ENCODE measurements at places on chromosomes 2 and 18. TPM values are rescaled to one million over a fixed set of nuclear protein-coding genes. Genes with fewer than 3 reads are reported as not detected.

- DNase-seq = no peak
These were observed 42.5 kb upstream of the FOSL2 start for GRCh38 chr2:28350196-28350595.

DNA sequence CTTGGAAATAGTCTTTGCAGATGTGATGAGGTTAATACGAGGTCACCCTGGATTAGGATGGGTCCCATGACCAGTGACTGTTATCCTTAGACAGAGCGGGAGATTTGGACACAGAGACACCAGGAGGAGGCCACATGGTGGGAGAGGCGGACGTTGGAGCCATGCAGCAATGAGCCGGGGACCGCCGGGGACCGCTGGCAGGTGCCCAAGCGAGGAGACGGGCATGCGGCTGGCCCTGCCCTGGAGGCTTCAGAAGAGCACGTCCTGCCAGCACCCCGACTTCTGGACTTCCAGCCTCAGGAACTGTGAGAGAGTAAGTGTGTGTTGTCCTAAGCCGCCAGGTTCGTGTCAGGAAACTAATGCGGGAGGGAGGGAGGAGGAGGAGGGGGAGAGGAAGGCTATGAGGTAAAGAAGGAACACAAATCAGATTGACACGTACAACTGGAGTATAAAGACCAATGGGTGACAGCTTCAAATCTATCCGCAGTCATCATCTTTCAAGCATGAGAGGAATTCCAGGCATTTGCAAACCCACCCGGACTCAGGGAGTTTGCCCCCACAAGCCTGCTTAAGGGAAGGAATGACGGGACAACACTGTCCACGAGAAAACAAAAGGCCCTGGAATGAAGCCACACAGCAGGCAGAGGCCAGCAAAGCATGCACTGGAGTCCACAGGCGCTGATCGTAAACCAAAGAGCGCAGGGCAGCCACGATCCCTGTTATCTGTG, 11.6 kb upstream of the BOK start:
- DNase-seq = no peak

GRCh38 chr2:241768251-241768711, 8.3 kb upstream of the GAL3ST2 start:
- DNase-seq = peak; percentile 13

- DNase-seq = no peak
These were observed 2.2 kb downstream of the ALPI start for GRCh38 chr2:232458051-232458660.

- DNase-seq = no peak
These were observed 731 bp downstream of the NRXN1 start for GRCh38 chr2:51031021-51031780.

- DNase-seq = no peak
These were observed 12.5 kb downstream of the CAPN14 start for GRCh38 chr2:31204783-31205182.

The SETBP1 gene
- 18.2 TPM for total RNA-seq

The SPEG gene
- total RNA-seq = 0.20 TPM

The C2orf80 gene
- not detected for total RNA-seq

DNA sequence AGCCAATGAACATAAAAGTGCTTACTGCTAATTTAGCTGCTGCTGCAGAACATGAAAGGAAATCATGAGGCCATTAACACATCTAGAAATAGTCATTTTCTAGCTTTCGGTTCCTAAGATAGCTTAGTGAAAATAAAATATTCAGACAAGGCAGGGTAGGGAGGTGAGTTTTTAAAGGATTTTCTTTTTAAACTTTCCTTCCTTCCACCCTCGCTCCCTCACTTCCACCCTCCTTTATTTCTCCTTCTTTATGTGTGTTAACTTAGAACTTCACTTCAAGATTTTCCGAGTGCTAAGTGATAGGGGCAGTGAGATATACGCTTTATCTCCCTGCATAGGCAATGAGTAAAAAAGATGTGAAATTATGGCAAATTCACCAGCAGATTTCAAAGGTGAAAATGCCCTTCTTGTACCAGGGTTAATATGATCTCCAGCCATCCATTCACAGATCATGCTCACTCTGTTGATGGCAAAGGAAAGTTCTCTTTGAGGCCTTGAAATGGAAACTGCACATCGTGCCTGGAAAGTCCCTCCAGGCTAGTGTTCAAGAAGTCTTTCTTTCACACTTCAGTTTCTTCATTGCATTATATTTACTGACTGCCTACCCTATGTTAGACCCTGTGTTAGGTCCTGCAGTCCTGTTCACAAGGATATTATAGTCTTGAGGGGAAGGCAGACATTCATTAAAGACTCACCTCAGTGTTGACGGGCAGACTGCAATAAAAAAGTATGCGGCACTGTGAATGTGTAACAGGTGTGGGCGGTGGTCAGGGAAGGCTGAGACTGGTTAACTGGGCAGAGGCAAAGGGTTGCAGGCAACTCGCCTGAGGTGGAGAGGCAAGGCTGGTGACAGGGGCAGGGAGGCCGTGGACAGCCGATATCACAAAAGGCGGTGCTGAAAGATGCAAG, 200.8 kb downstream of the PLCL1 start:
- peak; percentile 23 for DNase-seq

GRCh38 chr2:51013933-51014526, 17.9 kb downstream of the NRXN1 start:
- no peak for DNase-seq

The HSPD1 gene
- 227 TPM for total RNA-seq

DNA sequence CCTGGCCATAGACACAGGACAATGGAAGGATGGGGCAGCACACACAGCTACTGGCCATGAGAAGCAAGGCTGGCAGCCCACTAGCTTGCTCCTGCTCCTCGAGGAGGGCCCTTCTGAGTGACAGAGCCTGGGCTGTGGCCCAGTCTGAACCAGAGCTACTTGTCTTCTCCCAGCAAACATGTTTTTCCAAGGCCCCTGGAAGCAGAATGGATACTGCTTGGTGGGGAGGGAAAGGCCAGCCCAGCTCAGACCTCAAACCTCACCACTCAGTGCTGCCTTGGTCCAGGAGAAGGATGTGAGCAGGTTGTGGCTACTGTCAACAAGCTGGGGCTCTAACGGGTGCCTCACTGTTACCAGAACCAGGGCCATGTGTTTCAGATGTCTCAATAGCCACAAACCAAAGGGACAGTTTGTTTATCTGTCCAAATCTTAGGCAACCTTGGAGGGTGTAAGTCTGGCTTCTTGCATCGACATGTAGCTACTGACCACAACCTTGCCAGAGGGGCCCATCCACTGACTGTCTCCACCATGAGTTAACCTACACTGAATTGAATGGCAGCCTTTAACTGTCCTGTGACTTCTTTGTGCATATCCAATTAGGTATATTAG, 98.6 kb downstream of the TGFA start:
- no peak for DNase-seq

The PPP1R1C gene
- total RNA-seq = not detected

The LHCGR gene
- total RNA-seq = not detected

DNA sequence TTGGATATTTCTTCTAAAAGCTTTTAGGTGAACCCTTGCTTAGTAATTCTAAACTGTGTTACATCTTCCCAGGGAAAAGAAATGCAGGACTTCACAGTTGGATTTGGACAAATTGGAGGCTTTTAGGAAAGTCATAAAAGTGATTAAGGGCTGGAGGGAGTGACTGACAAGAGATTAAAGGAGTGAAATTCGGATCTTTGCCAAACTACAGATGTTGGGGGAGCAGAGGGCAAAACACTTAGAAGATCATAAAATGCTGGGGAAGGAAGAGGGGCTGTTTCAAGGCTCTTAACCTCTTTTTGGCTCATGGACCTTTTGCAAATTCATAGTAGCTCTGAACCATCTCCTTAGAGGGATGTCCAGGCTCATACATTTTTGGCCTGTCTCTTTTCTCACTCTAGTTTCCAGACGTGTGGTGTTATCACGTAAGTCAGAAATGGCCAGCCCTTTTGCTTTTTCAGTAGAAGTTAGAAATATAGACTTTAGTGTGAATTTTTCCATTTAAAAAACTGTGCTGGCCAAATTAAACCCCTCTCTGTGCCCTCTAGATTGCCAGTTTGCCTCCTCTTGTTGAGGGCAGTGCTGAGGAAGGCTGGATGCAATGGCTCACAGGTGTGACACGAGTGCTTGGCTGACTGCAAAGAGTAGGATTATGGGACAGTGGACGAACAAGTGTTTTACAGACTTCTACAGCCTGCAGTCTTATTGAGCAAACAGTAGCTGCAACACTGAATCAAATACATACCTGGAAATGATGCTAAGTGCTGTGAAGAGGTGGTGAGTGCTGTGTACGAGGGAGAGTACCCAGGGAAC, 109.9 kb downstream of the LYPD6B start:
- DNase-seq = no peak

- DNase-seq = no peak
These were observed 123.2 kb downstream of the OLA1 start for GRCh38 chr2:174125090-174125489.

DNA sequence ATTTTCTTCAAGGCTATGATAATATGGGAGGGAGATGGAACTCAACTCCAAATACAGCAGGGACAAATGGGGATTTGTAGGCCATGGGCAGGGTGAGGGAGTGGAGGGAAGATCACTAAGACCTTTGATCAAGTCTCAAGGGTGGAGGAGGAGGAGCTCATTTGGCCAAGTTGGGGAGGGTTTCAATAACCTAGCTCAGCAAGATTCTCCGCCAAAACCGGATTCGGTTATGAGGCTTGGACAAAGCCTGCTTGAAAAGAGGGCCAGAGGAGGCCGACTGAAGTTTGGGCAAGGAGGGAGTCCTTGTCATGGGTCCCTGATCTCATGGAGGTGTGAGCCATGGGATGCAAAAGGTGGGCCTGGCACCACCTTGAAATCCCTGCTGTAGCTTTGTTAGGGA, 68.8 kb downstream of the TSN start:
- DNase-seq = no peak

The PARD3B gene
- 0.53 TPM for total RNA-seq

- DNase-seq = no peak
These were observed 285.8 kb downstream of the NBAS start for GRCh38 chr2:15275346-15275745.

DNA sequence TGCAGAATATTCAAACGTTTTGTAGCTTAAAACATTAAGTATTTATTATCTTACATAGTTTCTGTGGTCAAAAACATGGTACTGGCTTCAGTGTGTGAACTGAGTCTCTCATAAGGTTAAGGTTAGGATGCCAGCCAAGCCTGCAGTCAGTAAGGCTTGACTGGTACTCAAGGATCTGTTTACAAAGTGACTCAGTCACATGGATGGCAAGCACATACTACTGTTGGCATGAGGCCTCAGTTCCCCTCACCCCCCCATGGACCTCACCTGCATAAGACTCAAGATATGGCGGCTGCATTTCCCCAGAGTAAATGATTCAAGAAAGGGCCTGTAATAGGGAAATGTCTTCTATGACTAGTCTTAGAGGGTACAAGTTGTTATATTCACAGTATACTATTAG, 1167.5 kb downstream of the DPP10 start:
- no peak for DNase-seq

The WNT10A gene
- 1.4 TPM for total RNA-seq

The CENPA gene
- 43.1 TPM for total RNA-seq

DNA sequence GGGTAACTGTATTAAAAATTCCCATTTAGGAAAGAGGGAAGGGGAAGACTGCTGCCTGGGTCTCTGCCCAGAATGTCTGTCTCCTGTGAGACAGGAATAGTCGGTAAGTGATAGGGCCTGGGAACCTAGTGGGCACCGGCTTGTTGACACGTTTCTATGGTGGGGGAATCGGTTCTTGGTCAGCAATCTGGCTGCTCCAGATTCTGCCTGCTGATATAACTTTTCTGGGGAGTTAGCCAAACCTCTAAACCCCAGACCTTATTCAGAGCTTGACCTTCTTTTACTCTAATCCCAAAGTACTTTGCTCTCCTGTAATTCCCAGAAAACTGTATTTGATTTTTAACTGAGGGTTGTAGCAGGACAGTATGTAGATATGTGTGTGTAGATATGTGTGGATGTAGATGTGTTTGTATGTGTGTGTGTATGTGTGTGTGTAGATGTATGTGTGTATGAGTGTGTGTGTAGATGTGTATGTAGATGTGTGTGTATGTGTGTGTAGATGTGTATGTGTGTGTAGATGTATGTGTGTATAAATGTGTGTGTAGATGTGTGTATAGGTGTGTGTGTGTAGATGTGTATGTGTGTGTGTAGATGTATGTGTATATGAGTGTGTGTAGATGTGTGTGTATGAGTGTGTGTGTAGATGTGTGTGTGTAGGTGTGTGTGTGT, 61.8 kb upstream of the TXNDC2 start:
- no peak for DNase-seq

The DSG2 gene
- total RNA-seq = 0.10 TPM

The PLEK gene
- 9.5 TPM for total RNA-seq

DNA sequence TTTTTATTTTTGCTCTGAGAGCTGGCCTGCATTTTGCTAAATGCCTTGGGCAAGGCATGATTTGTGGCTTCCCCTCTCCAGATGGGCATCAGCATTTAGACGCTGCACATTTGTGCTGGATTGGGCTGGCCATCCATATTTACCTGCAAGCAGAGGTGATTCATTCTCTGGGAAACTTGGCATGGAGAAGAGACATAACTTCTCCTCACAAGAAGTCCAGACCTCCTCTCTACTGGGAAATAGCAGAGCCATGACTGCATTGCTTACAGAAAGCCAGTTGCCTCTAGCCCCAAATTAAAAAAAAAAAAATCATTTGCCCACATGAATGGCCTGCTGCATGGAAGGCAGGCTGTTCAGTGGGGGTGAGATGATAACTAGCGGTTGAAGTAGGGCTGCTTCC, 120.1 kb downstream of the ACTR3 start:
- no peak for DNase-seq
